ENCODE measurements at places on chromosomes 5 and 9. TPM values are rescaled to one million over a fixed set of nuclear protein-coding genes. Genes with fewer than 3 reads are reported as not detected.

ADGRV1 gene
- 1.4 TPM for total RNA-seq

OLFML2A gene
- total RNA-seq: 4.1 TPM

DNA sequence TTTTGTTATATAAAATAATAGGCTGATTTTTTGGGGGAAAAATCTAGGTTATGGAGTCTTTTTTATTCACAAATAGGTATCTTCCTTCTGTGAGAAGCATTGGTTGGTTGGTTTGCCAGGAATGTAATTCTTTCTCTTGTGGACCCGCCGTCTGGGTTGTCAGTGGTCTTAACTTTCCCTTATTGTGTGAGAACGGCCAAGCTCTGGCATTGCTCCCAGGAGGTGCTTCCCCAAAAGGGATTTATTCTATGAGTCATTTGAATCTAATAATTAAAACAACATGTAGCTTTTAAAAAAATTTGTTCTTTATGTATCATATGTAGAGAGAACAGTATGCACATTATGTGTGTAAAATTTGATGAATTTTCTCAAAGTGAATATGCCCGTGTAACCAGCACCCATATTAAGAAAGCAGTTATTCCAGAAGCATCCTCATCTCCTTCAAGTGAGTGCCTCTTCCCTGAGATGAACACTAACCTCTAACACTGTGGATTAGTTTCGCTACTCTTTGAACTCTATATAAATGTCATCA, 114.4 kb downstream of the MAST4 start:
- DNase-seq: peak; percentile 27
- no peak overlapping the region for H3K27ac ChIP-seq
- H3K27me3 ChIP-seq: no peaks in the 10 kb centered on the region
- no peaks in the 10 kb centered on the region for H3K36me3 ChIP-seq

GRXCR2 gene
- total RNA-seq: not detected

SLC35A4 gene
- total RNA-seq: 22.9 TPM

Measured in stomach (tissue), 19 donors.